Activated CD8-positive, alpha-beta memory T cell treated with anti-CD3 and anti-CD28 coated beads, Interleukin-2, amount 10 ng/mL, durations not matched to agents 7 days and 5 days (primary cell): ENCODE measurements at places on chromosomes 4 and X.

GRCh38 chr4:23305026-23305425, 584.8 kb downstream of the PPARGC1A start:
- no peak for DNase-seq

GRCh38 chr4:140151699-140152012, 2.3 kb downstream of the MAML3 start:
- peak; percentile 84 for DNase-seq

GRCh38 chrX:39396358-39396995, 595.2 kb downstream of the MID1IP1 start:
- DNase-seq: no peak

GRCh38 chr4:95170176-95170575, 378.6 kb downstream of the UNC5C start:
- no peak for DNase-seq

DNA sequence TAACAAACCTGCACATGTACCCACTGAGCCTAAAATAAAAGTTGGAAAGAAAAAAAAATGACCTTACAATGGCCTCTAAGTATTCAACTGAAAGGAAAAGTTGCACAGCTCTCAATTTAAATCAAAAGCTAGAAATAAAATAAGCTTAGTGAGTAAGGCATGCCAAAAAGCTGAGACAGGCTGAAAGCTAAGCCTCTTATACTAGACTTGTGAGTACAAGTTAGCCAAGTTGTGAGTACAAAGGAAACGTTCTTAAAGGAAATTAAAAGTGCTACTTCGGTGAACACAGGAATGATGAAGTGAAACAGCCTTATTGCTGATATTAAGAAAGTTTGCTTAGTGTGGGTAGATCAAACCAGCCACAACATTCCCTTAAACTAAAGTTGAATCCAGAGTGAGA, 707.9 kb upstream of the PITX2 start:
- DNase-seq: no peak

DNA sequence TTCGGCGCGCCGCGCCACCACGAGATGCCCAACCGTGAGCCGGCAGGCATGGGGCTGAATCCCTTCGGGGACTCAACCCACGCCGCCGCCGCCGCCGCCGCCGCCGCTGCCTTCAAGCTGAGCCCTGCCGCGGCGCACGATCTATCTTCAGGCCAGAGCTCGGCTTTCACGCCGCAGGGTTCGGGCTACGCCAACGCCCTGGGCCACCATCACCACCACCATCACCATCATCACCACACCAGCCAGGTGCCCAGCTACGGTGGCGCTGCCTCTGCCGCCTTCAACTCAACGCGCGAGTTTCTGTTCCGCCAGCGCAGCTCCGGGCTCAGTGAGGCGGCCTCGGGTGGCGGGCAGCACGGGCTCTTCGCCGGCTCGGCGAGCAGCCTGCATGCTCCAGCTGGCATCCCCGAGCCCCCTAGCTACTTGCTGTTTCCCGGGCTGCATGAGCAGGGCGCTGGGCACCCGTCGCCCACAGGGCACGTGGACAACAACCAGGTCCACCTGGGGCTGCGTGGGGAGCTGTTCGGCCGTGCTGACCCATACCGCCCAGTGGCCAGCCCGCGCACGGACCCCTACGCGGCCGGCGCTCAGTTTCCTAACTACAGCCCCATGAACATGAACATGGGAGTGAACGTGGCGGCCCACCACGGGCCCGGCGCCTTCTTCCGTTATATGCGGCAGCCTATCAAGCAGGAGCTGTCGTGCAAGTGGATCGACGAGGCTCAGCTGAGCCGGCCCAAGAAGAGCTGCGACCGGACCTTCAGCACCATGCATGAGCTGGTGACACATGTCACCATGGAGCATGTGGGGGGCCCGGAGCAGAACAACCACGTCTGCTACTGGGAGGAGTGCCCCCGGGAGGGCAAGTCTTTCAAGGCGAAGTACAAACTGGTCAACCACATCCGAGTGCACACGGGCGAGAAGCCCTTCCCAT, 1.1 kb downstream of the ZIC3 start:
- DNase-seq: no peak
